ENCODE measurements at places on chromosomes 1 and 21. TPM values are rescaled to one million over a fixed set of nuclear protein-coding genes. Genes with fewer than 3 reads are reported as not detected.

DNA sequence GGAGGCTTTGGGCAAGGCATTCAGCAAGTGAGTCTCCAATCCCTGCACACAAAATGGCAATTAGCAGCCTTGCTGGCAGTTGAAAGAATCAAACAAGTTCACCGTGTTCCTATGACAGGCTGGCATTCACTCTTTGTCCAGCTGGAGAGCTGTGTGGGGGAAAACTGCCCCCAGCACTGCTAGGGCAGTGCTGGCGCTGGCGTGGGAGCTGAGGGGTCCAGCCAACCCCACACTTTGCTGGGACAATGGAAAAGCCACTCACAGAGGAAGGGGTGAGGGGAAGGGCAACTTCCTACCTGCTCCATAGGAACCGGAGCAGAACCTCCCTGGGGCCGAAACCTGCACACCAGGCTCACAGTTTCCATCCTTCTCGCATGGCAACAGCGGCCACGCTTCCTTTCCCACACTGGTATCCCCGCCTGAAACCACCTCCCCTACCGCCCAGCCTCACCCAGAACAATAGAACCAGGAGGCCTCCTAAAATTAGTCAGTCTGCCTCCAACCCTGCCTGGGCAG lies 26.7 kb upstream of the KCNN3 start:
- no peaks in the 10 kb centered on the region for H3K36me3 ChIP-seq
- H3K27me3 ChIP-seq: no peaks in the 10 kb centered on the region
- H3K4me3 ChIP-seq: no peak overlapping the region

Gene DIO1
- not detected for total RNA-seq

DNA sequence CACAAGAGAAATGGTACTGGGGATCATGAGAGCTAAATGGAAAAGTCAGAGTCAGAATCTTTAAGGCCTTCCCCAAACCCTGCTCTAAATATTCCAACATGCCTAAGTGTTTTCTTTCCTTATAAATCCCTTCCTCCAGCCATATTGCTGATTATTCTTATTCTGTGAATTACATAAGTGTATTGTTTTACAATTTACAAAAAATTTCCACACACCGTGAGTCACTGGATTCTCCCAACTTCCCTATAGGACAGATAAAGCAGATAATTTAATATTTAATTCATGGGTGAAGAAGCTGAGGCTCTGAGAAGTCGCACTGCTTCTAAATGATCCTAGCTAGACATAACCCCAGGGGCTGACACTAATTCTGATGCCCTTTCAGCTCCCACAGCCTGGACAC lies 243.3 kb upstream of the JUN start:
- H3K4me1 ChIP-seq: no peaks in the 10 kb centered on the region
- H3K4me3 ChIP-seq: no peak overlapping the region
- H3K27me3 ChIP-seq: no peaks in the 10 kb centered on the region
- no peaks in the 10 kb centered on the region for H3K36me3 ChIP-seq

Gene SVBP
- 13.1 TPM for total RNA-seq

- H3K36me3 ChIP-seq: no peaks in the 10 kb centered on the region
- no peaks in the 10 kb centered on the region for H3K27me3 ChIP-seq
- no peak for DNase-seq
- no peak overlapping the region for H3K4me3 ChIP-seq
- H3K4me1 ChIP-seq: no peaks in the 10 kb centered on the region
These were observed 39.7 kb downstream of the BACE2 start for GRCh38 chr21:41207401-41208375.

GRCh38 chr1:1567891-1568291 lies 6.8 kb downstream of the SSU72 start:
- DNase-seq: no peak
- H3K27me3 ChIP-seq: no peaks in the 10 kb centered on the region
- H3K4me1 ChIP-seq: peaks cover 27% of the 10 kb centered on the region
- H3K27ac ChIP-seq: no peak overlapping the region
